Sciatic nerve (tissue), 2 donors: ENCODE measurements at places on chromosomes 7 and 10.

- no peak for DNase-seq
Observed at GRCh38 chr10:70990681-70991080, 102.3 kb upstream of the PCBD1 start.

GRCh38 chr7:1087952-1088920, at the start of gene GPER1:
GPER1 (plus strand) TSS chr7:1088113; CDS start chr7:1091729, 3,616 bp downstream.
- peak; percentile 73 for DNase-seq

DNA sequence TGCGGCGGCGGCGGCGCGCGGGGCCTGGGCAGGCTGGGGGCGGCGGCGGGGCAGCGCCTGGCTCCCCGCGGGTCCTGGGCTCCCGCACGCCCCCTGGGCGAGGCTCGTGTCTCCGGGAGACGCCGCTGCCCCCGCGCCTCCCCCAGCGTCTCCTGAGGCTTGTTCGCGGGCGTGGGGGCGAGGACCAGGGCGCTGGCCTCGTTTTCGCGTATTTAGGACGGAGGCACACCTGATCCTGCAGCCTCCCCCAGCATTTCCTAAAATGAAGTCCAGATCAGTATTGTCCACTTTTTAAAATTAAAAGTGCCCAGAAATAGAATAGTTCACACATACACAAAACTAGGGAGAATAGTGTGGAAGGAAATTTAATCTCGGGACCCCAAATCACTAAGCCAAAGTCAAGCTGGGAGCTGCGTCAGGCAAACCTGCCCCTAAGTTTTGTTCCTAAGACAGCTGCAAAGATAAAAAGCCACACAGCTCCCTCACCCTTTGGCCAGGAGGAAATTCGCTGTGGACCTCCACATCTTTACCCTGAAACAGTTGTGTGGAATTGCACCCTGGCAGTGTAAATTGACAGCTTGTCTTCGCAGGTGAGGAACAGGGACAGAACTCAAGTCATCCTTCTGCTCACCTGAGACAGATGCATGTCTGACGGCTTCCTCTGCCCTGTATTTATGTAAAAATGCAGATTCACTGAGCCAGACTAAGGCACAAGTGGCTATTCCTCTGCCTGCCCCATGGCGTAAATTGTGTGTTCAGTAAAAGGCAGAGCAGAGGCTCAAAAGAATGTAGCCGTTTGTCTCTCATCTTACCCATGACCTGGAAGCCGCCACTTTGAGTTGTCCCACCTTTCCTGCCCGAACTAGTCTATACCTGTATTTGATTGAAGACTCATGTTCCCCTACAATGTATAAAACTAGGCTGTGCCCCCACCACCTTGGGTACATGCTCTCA, 740 bp downstream of the GALNT11 start:
- DNase-seq = no peak

GRCh38 chr7:22350466-22351328, 6.3 kb downstream of the RAPGEF5 start:
- DNase-seq = no peak

DNA sequence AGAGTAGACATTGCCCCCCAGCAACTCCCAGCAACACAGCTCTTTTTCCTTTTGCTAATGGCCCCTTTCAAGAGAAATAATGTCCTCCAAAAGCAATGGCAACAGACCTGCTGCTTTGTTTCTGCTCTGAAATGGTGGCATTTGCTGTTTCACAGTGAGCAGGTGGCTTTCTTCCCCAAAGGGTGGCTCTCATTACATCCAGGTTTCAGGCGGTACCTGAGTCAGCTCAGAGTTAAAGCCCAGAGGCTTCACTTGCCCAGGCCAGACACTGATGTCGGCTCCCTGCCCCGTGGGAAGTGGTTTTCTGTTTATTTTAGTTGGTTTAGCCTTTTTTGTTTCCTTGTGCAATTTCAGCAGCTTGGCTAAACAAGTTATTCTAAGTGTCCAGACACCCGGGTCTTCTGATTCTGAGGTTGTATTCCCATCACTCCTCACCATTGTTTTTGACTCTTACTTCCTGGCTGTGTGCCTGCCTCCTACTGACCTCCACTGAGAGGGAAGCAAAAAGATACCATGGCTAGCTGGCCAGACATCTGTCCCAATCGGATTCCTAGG, 7.8 kb upstream of the ATOH7 start:
- DNase-seq = no peak

GRCh38 chr7:778968-779451, 51.9 kb upstream of the PRKAR1B start:
- no peak for DNase-seq

GRCh38 chr10:84352251-84352842, 24.0 kb downstream of the CCSER2 start:
- DNase-seq = peak; percentile 65

GRCh38 chr10:35153716-35154115, 27.1 kb downstream of the CREM start:
- DNase-seq = no peak

DNA sequence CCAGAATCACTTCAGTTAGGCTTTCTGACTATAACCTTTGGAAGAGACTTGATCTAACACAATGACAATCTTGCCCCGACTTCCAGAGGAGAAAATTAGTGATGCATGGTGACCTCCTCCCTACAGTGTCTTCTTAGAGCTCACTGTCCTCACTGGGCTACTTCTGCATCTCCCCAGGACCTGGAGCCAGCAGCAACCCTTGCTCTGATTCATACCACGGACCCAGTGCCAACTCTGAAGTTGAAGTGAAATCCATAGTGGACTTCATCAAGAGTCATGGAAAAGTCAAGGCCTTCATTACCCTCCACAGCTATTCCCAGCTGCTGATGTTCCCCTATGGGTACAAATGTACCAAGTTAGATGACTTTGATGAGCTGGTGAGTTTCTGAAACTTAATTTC, 12.6 kb downstream of the CPA2 start:
- no peak for DNase-seq

GRCh38 chr7:20862554-20862953, 75.9 kb upstream of the SP8 start:
- DNase-seq = no peak

- DNase-seq = no peak
Observed at GRCh38 chr7:6056616-6057015, 25.4 kb downstream of the ANKRD61 start.

DNA sequence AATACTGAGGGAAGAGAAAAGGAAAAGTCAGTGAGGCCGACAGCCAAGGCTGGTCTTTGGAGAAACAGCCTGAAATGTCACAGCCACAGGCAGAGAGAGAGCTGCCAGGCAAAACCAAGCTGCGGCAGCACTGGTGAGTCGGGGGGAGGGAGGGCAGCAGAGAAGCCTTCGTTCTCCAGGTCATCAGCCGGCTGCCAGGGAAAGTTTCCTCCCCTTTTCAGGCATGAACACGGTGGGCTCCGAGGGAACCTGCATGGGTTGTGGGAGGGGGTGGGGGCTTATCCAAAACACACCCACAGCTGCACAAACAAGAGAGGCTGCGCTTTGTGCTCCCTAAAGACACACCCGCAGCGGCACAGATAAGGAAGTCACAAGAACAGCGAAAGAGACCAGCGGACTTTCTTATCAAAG, 62.3 kb upstream of the NKX6-2 start:
- DNase-seq = peak; percentile 37

- peak; percentile 89 for DNase-seq
Observed at GRCh38 chr10:133379152-133379800, at the start of gene PAOX. PAOX (plus strand) TSS chr10:133379262; CDS start chr10:133379317, 55 bp downstream.

DNA sequence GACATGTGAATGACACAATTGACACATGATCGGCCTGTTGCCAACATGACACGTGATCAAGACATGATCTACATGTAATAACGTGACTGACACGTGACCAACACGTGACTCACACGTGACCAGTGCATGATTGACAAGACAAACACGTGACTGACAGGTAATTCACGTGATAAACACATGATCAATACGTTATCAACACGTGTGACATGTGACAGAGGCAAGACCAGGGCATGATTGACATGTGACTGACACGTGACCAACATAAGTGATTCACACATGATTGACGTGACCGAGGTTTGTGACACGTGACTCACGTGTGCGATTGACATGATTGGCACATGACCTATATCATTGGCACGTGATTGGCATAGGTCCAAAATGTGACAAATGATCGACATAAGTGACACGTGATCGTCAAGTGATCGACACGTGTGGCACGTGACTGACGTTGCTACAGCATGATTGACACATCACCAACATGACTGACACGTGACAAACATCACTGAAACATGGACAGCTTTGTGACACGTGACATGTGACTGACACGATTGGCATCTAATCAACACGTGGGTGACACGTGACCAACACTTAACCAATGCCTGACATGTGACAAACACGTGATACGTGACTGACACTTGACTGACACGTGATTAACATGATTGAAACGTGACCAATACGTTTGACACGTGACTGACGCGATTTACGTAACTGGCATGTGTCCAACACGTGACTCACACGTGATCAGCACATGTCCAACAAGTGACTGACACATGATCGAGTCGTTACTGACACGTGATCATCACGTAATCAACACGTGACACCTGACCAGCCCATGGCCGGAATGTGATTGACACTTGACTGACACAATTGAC, 23.0 kb downstream of the CRPPA start:
- DNase-seq = no peak

DNA sequence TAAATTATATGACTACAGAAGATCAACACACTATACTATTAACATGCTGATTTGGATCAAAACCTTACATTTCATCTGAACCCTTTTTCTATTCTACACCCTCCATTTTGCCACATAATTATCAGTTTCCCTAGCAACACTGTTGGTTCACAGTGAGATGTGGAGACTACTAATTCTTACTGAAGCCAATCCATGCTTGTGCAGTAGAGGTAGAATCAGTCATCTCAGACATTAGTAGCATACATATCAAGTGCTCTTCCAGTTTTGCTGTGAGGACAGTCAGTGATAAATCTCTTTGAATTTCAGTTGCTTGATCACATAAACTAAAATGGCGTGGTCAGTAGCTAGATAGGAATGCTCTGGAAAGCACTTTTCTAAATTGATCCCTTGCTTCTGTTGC, 70.3 kb downstream of the PON1 start:
- DNase-seq = no peak
